Activated T-helper 17 cell treated with anti-CD3 and anti-CD28 coated beads, Interleukin-2, amount 50 U/mL, for 72 hours (primary cell): ENCODE measurements at places on chromosomes 2 and 18. TPM values are rescaled to one million over a fixed set of nuclear protein-coding genes. Genes with fewer than 3 reads are reported as not detected.

The CHRND gene
- total RNA-seq, result not detected

The CHRNG gene
- total RNA-seq, result not detected

The PARD3B gene
- 1.5 TPM for total RNA-seq

The AQP12B gene
- total RNA-seq, result not detected

The DARS1 gene
- total RNA-seq, result 170 TPM

The PRKAG3 gene
- not detected for total RNA-seq

The SERPINB12 gene
- not detected for total RNA-seq

The DYNAP gene
- not detected for total RNA-seq

The SERPINB13 gene
- total RNA-seq, result not detected

The ADGRF3 gene
- 3.0 TPM for total RNA-seq

The STON1 gene
- total RNA-seq, result 3.0 TPM

The HOXD9 gene
- not detected for total RNA-seq

The NFATC1 gene
- 79.3 TPM for total RNA-seq

The RBM44 gene
- 3.9 TPM for total RNA-seq

The MATN3 gene
- total RNA-seq, result not detected

The RIT2 gene
- not detected for total RNA-seq

The OTX1 gene
- total RNA-seq, result not detected

The CXCR1 gene
- not detected for total RNA-seq

The FHOD3 gene
- total RNA-seq, result not detected

The RAPGEF4 gene
- total RNA-seq, result 2.2 TPM

The ELAC1 gene
- 3.5 TPM for total RNA-seq

The CSRNP3 gene
- total RNA-seq, result not detected

The CKAP2L gene
- 31.4 TPM for total RNA-seq

The POMC gene
- 5.2 TPM for total RNA-seq

The FTCDNL1 gene
- 1.3 TPM for total RNA-seq

The DSG4 gene
- not detected for total RNA-seq

The ELOA2 gene
- not detected for total RNA-seq

The LHCGR gene
- not detected for total RNA-seq

The NDC80 gene
- 64.4 TPM for total RNA-seq

The TNS1 gene
- 4.4 TPM for total RNA-seq

The FBXO15 gene
- 2.6 TPM for total RNA-seq

The EML6 gene
- 1.4 TPM for total RNA-seq

The MAIP1 gene
- total RNA-seq, result 22.8 TPM

The KCTD1 gene
- 3.2 TPM for total RNA-seq

The EFEMP1 gene
- not detected for total RNA-seq

The MEIS1 gene
- total RNA-seq, result not detected

The G6PC2 gene
- not detected for total RNA-seq

The GYPC gene
- 115 TPM for total RNA-seq

The MAL gene
- 47.2 TPM for total RNA-seq

The EGR4 gene
- total RNA-seq, result 0.11 TPM

The CNTNAP5 gene
- total RNA-seq, result not detected

The GALNT3 gene
- total RNA-seq, result 10.8 TPM
